ENCODE measurements at places on chromosomes 5 and 9.
A peak's percentile ranks its signal among the peaks of the same experiment; 100 is the strongest.

DNA sequence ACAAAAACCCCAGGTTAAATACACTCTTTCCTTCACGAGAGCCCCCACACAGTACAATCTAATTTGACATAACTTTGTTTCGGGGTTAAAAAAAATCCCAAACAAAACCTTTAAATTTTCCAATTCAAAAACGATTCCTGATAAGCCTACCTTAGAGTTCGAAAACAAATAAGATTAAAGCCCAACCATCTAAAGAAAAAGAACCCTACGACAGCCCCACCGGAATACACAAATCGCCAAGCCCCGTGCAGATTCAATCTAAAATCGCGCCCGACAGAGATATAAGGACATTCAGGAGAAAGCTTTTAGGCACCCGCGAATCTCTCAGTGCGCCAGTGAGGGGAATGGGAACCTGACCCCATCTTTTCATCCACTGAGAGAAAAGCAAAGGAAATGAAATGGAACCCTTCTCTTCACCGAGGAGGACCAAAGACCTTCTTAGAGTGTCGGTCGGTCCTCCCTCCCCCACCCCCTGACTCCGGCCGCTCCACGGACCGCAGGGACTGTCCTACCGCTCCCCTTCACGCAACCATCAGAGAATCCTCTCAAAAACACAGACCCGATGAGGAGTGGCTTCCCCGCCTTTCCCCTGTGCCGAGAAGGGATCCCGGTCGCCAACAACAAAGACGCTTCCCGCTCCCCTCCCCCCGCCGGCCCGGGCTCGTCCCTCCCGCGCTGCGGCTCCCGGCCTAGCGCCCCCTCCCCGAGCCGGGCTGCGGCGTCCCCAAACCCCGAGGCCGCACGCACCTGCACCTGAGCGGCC lies 925 bp downstream of the ABHD17B start:
- DNase-seq, result peak; percentile 42

- no peak for DNase-seq
These were observed 58.9 kb upstream of the RXRA start for GRCh38 chr9:134267305-134267880.

DNA sequence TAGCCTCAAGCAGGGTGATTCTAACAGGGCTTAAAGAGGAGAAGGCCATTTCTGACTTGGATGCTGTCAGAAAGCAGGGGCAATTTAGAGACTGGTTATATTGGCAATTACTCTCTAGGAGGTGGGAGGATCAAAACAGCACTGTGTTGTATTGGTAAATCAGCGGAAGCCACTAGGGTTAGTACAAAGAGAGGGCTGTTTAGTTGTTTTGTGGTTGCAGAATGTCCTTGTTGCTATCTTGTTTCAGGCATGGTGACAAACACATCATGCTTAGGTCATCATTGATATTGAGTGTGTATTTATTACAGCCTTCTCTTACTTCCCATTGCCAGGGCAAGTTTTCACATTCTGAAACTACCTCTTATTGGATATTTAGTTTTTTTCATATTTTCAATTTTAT lies 165.3 kb downstream of the TAF11L14 start:
- DNase-seq, result no peak

GRCh38 chr5:17127743-17128231 lies 89.6 kb upstream of the BASP1 start:
- DNase-seq, result no peak

GRCh38 chr5:96636594-96636993 lies 25.6 kb upstream of the CAST start:
- DNase-seq, result no peak

DNA sequence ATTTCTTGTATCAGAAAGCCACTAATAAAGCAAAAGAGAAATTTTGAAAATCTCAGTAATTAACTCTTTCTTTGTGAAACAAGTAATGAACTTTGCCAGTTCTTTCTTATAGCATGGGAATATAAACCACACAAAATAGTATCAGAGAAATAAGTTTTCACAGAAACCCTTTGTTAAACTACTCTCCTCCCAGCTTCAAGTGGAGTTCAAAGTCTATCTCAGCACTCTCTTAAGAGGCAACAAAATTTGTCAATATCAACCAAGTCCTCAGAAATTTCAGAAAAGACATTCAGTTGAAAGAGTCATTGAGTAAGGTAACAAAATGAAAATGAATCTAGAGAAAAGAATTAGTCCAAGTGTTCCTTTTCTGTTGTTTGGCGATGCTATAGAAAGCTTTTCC lies 89.3 kb downstream of the NTRK2 start:
- DNase-seq, result no peak

DNA sequence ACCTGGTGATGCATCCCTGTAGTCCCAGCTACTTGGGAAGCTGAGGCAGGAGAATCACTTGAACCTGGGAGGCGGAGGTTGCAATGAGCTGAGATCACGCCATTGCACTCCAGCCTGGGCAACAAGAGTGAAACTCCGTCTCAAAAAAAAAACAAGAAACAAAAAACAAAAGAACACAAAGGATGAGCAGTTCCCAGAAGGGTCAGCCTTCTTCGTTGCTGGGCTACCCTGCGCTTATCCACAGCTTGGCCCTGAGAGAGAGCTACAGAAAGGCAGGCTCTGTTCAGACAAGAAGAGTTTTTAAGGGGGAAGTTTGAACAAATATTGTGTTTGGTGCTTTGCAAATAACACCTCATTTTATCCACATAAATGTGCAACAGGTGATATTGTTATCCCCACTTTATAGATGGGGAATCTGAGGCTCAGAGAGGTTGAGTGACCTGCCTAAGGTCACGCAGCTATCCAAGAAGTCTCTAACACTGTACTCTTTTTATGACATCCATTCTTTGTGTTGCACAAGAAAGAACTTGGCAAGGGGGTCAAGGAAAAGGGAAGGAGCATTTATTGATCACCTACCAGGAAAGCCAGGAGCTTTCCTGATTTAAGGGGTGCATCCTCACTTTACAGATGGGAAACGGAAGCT lies 63.7 kb upstream of the NEURL1B start:
- no peak for DNase-seq

DNA sequence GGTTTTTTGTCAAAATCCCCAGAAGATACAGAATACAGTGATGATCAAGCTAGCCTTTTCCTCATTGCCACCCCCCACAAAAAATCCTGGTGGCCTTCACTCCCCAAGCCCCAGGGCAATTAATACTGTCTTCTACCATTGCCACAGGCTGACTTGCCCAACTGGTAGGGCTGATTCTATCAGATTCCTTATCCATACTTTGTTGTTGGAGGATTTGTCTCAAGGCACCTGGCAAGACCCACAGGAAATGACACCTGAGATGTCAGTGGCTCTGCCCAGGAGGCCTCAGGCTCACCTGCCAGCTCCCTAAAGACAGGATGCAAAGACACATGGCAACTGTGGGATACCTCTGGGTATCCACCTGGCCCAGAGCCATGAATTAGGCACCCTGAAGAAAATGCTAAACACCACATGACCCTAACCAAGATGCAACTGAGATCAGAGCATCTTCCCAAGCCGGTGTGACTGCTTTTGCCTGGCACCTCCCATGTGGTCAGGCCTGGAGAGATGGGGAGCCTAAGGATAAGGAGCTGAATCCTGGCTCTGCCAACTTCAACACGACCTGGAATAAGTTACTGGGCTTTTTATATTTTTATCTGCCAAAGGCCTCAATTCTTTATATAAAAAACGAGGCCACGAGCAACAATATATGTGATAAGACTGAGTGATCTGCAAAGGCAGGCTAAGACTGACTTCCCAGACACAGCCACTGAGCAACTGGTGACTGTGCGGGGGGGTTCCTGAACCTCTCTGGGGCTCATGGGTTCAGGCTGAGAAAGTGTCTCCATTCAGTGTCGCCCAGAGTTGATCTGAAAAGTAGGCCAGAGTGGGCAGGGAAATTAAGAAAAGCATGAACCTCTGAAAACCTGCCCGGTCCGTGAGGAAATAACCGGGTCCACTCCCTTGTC lies 944 bp downstream of the ATOX1 start:
- no peak for DNase-seq

GRCh38 chr5:92944337-92944736 lies 636.7 kb downstream of the NR2F1-AS1 start:
- DNase-seq, result no peak

DNA sequence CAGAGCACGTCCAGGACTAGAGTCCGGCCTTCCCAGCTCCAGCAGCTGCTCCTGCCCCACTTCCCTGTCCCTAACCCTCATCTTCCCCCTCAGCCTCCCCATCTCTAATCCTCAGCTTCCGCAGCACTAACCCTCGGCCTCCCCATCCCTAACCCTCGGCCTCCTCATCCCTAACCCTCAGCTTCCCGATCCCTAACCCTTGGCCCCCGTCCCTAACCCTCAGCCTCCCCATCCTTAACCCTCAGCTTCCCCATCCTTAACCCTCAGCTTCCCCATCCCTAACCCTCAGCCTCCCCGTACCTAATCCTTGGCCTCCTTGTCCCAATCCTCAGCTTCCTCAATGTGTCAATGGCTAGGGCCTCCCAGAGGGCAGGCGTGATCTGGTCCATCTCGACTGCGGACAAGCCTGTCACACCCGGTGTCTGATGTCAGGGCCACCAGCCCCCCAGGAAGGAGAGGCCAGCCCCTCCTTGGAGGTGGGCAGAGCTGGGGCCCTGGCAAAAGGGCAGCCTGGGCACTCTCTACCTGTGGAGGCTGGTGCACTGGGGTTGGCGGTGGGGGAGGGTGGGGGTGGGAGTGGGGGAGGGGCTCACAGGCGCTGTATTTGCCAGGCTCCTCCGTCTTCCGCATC lies 1.4 kb downstream of the OBP2B start:
- no peak for DNase-seq

All from T-helper 2 cell (primary cell).